Activated naive CD4-positive, alpha-beta T cell treated with anti-CD3 and anti-CD28 coated beads, Interleukin-2, amount 50 U/mL, for 72 hours (primary cell): ENCODE measurements at places on chromosomes 3 and 15. TPM values are rescaled to one million over a fixed set of nuclear protein-coding genes. Genes with fewer than 3 reads are reported as not detected.

GRCh38 chr3:58117561-58118181, 93.1 kb downstream of the DNASE1L3 start:
- DNase-seq: no peak

GRCh38 chr3:8416965-8417364, 84.7 kb upstream of the LMCD1 start:
- DNase-seq: no peak

DNA sequence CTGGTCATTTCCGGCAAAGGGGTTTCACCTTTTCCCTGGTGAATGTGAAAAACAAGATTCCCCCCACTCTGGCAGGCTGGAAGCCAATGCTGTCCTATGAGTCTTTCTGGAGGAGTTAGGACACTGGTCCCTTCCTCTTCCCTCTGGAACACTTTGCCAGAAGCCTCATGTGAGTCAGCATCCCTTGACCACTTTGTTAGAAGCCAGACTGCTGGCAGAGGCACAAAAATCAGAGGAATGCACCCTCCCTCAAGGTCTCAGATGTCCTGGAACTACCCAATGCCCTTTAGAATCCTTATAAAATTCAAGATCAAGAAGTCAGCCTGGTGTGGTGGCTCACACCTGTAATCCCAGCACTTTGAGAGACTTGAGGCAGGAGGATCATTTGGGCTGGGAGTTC, 26.6 kb downstream of the ITGB5 start:
- DNase-seq: no peak

Gene KIF23
- 45.0 TPM for total RNA-seq

Gene MAPKAPK3
- total RNA-seq: 153 TPM

Gene SOX2
- 0.19 TPM for total RNA-seq
